ENCODE measurements at places on chromosomes 16 and 17.

- no peak for DNase-seq
Measured at GRCh38 chr17:44004077-44004760, at the start of gene NAGS. TSS of gene NAGS (plus strand) at chr17:44004622. CDS start at chr17:44004664, 42 bp downstream.

GRCh38 chr17:3602499-3602898, 6.7 kb downstream of the TRPV1 start:
- DNase-seq, result no peak

DNA sequence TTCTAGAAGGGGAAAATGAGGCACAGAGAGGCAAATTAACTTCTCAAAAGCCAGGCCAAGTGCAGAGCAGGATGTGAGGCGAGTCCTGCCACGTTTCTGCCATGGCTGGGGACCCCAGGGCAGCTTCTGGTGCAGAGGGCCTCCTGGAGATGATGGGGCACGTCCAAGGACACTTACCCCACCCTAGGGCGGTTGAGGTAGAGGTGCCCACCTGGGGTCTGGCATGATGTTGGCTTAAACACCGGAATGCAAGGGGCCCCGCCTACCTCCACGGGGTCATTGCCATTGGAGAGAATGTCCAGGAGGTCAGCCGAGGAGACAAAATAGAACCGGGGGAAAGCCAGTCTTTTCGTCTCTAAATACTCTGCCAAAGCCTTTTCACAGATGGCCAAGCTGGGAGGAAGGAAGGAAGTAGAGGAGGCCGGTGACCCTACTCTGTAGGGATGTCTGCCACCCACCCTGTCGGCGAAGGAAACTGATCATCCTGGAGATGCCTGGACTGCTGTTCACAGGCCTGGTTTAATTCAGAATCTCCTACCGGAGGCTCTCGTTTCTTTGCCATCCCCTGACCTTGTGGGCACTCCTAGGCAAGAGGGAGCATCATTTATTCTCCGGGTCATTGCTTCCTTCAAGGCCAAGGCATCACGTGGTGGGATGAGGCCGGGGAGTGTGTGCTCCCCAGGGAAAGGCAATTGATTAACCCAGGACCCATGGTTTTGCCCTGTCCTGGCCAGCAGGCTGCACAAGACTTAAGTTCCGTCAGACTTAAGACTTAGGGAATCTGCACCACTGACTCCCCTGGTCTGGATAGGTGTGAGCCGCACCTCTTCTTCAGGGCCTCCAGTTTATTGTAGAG, 70.5 kb downstream of the DNAH17 start:
- DNase-seq, result no peak

DNA sequence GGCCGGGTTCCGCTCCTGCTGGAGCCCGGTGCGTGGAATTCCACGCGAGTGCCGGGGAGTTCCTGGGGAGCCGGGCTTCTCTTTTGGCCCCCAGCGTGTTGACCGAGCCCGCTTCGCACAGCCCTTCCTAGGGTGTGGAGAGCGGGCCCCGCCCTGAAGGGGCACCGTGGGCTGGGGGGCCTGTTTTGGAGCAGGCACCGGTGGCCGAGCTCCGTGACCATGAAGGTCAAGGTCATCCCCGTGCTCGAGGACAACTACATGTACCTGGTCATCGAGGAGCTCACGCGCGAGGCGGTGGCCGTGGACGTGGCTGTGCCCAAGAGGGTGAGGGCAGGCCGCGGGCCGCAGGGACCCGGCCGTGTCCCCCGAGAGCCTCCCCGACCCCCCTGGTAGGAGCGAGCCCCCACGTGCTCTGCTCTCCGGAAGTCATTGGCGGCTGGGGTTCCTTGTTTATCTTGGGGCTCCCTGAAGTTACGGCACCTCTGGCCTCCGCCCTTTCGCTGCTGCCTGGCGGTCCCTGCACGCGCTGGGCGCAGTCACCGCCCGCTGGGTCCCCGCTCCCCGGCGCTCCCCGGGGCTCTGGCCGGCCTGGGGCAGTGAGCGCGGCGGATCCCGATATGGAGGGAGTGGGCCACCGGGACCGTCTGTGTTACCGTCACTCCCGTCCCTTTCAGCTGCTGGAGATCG, 528 bp downstream of the HAGHL start:
- no peak for DNase-seq

DNA sequence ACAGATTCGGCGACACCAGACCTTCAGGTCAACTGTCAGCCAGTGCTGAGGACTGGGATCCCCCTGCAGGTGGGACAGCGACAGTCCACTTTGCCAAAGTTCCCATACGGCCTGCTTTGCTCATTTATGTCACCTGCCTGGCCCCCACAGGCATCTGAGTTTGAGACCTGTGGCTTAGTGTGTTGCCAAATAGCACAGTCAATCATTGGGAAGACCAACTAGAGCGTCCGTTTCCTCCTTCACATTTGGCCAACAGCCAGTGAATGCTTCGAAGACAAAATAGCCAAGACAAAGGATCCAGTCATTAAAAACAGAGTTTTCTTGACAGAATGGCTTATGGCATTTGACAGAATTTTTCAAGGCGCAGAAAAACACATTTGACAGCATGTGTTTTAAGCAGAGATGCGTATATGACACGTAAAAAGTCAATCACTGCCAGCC, 113.8 kb downstream of the ABCC12 start:
- DNase-seq, result no peak

GRCh38 chr16:48109475-48109874, 46.3 kb downstream of the ABCC12 start:
- no peak for DNase-seq

Measured in stimulated activated naive CD4-positive, alpha-beta T cell (primary cell).